ENCODE measurements at places on chromosomes 13 and 19.

GRCh38 chr13:50948601-50949000 is 39.0 kb downstream of the RNASEH2B start:
- no peak for DNase-seq

GRCh38 chr13:20702915-20703779 is at the start of gene IL17D:
Gene IL17D, plus strand, starts transcription at chr13:20703699. Its CDS starts 303 bp downstream, at chr13:20704002.
- DNase-seq, result no peak

- no peak for DNase-seq
These were observed 689.1 kb upstream of the GPC6 start for GRCh38 chr13:92537471-92537870.

- no peak for DNase-seq
These were observed 57.4 kb downstream of the ZNF728 start for GRCh38 chr19:22945560-22945959.

- DNase-seq, result no peak
These were observed at the start of gene RYR1 for GRCh38 chr19:38433268-38433733. Gene RYR1, plus strand, starts transcription at chr19:38433691. Its CDS starts 139 bp downstream, at chr19:38433830.

DNA sequence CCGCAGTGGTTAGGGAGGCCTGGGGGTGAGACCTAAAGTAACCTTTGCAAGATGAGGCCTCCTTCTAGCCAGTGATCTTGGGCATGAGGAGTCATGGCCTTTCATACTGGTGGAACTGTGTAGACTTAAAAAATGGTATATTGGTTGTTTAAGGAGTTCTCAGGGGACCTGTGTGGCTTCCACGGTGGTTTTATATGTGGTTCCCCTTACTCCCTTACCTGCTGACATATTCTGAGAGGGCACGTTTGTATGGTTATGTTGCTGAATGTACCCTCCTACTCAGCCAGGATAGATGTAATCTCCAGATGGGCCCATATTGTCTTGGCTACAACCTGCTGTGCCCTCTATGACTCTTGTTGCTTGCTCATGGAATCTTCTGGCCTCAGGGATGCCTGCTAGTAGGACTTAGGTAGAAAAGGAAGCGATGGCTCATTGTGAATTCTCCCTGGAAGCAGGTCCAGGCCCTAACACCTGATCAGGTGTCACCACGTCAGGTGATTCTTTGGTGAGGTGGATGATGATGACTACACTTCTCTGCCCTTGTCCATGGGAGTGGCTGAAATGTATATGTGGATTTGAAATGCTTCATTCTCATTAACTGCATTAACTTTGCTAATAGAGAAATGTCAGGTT is 1.8 kb downstream of the ZNF460 start:
- no peak for DNase-seq

DNA sequence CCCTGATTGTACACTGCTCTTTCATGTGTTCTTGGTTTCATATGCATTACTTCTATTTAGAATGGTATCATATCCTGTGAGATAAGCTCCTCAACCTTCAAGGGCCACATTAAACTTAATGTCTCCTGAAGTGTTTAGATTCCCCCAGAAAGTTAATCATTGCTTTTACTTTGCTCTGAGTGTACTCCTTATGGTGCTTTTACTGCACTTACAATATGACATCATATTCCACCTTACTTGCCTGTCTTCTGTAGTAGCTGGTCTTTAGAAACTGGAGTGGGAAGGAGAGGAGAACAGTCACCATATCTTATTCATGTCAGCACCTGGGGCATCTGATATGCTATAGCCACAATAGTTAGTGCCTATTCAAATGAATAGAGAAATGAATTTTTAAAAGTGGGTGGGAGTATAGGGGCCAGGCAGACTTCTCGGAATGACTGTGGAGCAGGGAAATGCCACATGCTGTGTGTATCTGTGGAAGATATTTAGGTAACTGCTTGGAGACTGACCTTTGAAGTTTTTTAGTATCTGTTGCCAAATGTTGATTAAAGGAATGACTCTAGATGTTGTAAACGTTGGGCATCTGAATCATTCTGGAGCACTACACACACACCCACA is 40.2 kb downstream of the SLAIN1 start:
- DNase-seq, result no peak

DNA sequence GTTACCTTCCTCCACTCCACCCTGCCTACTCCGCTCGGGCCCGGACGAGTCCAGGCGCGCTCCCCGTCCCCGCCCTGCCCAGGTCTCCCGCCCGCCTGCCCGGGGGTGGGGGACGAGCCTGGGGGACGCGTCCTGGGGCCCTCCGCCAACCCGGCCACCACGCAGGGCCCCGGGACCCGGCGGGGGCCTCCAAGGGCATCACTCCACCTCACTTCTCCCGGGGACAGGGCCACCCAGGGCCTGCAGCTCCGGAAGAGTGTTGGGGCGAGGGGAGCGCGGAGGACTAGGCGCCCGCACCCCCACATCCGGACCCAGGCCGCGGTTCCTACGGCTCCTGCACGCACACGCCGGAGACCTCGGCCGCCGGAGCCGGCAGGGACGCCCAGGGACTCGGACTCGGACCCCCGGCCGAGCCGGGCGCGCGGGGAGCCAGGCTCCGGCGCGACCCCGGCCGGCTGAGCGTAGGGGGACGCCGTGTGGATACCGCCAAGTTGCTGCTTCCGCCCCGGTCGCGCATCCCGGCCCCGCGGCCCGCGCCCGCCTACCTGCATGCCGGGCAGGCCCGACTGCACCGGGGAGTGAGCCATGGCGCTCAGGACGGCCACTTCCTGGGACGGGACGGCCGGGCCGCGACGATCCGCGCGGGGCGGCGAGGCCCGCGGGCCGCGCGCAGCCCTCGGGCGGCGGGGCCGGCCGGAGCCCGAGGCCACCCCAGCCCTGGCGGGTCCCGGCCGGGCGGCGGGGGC is 534 bp downstream of the STK24 start:
- DNase-seq, result no peak

DNA sequence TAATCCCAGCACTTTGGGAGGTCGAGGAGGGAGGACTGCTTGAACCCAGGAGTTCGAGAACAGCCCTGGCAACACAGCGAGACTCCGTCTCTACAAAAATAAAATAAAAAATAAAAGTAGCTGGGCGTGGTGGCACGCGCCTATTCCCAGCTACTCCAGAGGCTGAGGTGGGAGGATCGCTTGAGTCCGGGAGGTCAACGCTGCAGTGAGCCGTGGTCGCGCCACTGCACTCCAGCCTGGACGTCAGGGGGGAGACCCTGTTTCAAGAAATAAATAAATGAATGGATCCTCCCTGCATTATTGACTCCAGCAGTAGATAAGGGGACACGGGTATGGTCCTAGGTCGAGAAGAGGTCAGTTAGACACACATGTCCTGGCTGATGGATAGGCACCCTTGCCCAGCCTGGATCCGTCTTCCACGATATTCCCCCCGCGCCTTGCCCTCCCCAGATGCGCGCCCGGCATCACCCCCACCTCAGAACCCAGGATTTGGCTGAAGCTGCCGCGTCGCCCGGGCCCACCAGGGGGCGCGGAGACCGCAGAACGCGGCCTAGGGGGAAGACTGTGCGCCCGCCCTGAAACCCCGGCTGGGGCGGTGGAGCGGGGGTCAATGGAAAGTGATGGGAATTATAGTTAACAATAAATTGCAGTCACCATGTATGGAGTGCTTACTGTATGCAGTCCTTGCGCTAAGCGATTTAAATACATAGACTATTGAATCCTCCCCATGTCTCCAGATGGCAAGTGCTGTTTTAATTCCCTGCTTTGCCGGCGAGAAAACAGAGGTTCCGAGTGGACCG is 2.1 kb upstream of the HOOK2 start:
- DNase-seq, result no peak

DNA sequence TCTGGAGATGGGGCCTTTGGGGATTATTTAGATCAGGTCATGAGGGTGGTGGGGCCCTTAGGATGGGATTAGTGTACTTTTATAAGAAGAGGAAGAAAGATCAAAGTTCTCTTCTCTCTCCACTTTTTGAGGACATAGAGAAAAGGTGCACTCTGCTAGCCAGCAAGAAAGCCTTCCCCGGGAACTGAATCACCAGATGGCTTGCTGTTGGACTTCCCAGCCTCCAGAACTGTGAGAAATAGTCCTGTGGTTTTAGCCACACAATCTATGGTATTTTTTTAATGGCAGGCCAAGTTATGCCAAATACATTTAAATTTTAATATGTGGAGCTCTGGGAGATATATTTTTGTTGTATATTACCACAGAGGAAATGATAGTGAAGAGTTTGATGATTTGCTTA is 385.8 kb downstream of the KLF12 start:
- DNase-seq, result no peak

DNA sequence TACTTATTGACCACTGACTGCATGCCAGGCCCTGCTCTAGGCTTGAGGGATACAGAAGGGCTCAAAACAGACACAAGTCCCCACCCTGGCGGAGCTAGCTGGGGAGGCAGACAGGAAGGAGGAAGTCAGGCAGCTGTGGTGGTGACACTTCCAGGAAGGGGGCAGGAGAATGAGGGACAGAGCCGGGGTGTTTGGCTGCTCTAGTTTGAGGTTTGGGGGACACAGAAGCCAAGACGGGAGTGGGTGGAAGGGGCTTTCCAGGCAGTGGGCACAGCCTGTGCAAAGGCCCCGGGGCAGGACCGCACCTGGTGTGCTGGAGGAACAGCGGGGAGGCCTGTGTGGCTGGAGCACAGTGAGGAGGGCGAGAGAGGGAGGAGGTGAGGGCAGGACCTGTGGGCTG is 4.0 kb downstream of the MRPL54 start:
- DNase-seq, result no peak

DNA sequence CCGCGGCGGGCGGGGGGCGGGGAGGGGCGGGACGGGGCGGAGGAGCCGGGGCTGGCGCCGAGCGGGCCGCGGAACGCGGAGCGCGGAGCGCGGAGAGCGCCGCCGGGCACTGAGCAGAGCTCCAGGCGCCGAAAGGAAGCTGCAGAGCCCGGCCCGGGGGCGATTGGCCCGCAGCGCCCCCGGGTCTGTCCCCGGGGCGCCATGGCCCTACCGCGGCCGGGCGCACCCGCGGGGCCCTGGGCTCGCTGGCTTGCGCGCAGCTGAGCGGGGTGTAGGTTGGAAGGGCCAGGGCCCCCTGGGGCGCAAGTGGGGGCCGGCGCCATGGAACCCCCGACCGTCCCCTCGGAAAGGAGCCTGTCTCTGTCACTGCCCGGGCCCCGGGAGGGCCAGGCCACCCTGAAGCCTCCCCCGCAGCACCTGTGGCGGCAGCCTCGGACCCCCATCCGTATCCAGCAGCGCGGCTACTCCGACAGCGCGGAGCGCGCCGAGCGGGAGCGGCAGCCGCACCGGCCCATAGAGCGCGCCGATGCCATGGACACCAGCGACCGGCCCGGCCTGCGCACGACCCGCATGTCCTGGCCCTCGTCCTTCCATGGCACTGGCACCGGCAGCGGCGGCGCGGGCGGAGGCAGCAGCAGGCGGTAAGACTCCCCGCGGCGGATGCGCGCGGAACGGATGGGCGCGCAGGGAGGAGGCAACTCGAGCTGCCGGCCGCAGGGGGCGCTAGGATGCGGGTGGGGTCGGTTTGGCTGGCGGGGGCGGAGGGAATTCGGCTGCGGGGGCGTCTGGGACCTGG is at the start of gene PDE4A:
Gene PDE4A (plus strand): TSS at position 95 of the 796 bp plus-strand sequence. CDS start 227 bp downstream, at position 322.
- DNase-seq, result no peak

DNA sequence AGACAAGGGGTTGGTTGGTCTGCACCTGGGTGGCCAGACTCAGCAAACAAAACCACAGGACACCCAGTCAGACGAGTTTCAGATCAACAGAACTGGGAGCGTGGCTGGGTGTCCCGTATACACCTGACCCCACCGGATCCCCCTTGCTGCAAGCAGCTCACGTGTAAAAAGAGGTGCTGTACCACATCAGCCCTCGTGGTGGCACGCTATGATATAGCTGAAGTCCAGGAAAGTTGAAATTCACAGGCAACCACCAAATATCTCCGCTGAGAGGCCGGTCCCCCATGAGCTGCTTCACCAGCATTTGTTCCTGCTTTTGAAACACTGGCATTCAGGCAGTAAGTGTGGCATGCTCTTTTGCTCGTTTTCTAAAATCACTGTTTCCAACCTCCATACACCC is 92.3 kb downstream of the TUBA3C start:
- DNase-seq, result no peak

DNA sequence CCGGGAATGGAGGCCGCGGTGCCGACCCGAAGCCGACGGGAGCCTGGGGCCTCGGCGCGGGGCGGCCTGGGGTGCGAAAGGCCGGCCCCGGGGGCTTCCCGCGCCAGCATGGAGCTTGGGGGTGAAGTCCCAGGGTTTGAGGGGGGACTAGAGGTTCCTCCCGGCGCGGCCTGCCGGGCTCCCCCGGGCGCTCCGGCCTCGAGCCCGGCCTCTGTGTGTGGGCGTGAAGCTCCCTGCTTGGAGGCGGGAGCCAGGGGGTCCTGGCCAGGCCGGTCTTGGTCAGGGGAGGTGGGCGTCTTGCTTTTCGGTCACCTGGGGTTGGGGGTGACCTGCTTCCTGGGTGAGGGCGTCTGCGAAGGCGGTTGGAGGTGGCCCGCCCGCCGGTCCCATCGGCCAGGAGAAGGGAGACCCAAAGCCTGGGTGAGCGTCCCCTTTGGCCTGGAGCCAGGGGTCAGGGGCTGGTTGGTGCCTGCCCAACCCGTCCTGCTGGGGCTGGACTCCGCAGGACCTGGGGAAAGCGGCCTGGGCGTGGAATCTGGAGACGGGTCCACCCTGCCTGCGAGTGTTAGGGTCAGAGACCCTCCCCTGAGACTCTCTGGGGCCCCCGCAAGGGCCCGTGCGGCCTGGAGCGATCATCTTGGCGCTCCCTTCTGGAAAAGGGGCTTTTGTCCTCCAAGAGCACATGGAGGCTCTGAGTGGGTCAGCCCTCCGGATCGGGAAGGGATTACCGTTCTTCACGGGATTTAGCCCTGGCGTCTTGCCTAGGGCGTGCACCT is 535 bp downstream of the BSG start:
- DNase-seq, result no peak
